ENCODE measurements at places on chromosomes 1 and 21. TPM values are rescaled to one million over a fixed set of nuclear protein-coding genes. Genes with fewer than 3 reads are reported as not detected.

GRCh38 chr1:186404454-186405051 is 28.9 kb downstream of the ODR4 start:
- DNase-seq = no peak

- DNase-seq = peak; percentile 31
Observed at GRCh38 chr1:3004285-3005205, 16.7 kb upstream of the ACTRT2 start.

DNA sequence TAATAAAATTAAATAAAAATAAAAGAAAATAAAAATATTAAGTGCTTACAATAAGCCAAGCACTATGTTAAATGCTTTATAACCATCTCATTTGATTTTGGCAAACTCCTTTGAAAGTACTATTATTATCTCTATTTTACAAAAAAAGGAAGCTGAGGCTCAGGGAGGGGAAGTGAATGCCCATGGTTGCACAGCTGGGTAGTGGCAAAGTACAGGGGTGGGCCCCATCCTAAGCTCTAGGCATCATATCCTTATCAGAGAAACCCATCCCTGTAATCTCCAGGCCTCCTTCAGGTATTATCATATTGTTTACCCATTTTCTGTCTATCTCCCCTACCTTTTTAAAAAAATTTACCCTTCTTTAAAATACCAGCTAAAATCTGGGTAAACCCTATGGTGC is 2.3 kb upstream of the MED18 start:
- no peak for DNase-seq

GRCh38 chr1:12338017-12338416 is 108.2 kb downstream of the VPS13D start:
- no peak for DNase-seq

DNA sequence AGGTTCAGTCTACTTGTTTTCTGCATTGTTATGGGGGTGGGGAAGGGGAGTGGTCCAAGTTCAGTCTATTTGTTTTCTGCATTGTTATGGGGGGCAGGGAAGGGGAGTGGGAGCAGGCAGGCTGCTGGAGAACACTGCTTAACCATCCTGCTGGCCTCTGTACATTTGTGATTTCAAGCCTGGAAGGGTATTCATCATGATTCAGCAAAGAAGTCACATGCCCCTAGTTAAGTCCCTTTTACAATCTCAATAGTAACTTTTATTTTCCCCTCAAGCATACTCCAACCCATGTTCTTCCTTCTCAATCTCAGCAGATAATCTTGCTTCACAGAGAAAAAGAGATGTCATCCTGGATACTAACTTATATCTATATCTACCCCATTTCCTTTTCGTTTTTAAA is 7.9 kb downstream of the LYST start:
- no peak for DNase-seq

GRCh38 chr1:116377541-116378529 is 4.8 kb downstream of the ATP1A1 start:
- DNase-seq = peak; percentile 87

DNA sequence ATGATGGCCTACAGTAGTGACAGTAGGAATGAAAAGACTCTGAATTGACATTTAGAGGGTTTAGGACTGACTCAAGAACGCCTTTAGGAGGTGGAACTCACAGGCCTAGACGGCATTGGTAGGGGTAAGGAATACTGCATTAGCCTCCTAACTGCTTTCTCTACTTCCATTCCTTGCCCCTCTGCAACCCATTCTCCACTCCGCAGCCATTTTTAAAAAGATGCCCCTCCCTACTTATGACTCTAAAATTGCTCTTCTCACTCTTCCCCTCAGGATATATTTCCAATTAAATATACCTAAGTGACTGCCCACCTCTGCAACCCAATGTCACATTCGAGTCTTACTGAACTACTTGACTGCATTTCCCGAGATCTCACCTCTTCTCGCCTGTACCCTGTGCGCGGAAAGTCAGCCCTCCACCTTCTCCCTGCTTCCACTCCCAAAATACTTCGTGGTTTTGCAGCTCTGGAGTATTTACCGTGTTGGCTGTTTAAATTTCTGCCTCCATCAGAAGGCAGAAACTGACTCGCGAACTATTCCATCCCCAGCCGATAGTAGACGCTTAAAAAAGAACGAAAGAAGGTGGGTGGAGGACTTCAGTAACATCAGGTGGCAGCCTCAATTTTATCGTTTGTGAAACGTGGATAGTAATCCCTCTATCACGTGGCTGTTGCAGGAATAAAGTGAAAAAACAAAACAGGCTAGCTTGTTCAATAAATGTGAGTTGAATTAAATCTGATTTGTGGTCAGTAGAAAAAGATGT is 1.1 kb upstream of the YBX1 start:
- DNase-seq = no peak

DNA sequence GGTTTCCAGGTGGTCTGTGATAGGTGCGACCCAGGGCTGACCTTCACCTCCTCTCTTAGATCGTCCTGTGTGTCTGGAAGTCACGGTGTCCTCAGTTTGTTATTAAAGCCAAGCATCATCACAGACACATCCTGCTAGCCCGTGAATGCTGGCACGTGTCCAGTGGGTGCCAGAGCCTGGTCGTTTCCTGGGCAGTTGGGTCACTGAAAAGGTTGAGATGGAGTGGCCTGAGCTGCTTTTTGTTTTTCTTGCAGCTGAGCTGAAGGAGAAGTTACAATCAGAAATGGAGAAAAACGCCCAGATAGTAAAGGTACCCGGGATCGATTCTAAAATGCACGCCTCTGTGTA is 23.2 kb downstream of the PCNT start:
- no peak for DNase-seq

- DNase-seq = no peak
Observed at GRCh38 chr1:110309767-110310166, 29.4 kb upstream of the RBM15 start.

GRCh38 chr1:208209286-208209685 is 34.9 kb downstream of the PLXNA2 start:
- DNase-seq = no peak

DNA sequence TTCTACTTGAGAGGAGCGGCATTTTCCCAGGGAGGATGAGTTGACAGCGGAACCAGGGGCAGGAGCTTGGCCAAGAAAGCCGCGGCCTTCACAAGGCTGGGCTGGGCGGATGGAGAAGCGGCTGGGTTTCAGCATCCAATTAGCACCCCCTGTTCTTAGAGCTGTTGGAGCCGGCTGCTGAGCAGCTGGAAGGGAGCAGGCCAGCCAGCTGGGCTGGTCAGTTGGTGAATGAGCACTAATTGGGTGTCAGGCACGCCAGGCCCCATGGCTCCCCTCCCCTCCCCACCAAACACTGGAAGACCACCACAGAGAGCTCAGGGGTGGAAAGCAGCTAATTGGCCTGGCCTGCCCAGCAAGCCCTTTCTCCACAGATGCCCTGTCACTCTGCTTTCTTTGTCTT is 245.6 kb downstream of the RRAGC start:
- no peak for DNase-seq

- DNase-seq = no peak
Observed at GRCh38 chr1:213931836-213932235, 55.9 kb upstream of the PROX1 start.

GRCh38 chr1:38465460-38465859 is 394.1 kb downstream of the RRAGC start:
- no peak for DNase-seq

GRCh38 chr1:116258668-116259419 is 114.2 kb upstream of the ATP1A1 start:
- DNase-seq = no peak

- no peak for DNase-seq
Observed at GRCh38 chr1:7528386-7529198, 242.5 kb upstream of the VAMP3 start.

DNA sequence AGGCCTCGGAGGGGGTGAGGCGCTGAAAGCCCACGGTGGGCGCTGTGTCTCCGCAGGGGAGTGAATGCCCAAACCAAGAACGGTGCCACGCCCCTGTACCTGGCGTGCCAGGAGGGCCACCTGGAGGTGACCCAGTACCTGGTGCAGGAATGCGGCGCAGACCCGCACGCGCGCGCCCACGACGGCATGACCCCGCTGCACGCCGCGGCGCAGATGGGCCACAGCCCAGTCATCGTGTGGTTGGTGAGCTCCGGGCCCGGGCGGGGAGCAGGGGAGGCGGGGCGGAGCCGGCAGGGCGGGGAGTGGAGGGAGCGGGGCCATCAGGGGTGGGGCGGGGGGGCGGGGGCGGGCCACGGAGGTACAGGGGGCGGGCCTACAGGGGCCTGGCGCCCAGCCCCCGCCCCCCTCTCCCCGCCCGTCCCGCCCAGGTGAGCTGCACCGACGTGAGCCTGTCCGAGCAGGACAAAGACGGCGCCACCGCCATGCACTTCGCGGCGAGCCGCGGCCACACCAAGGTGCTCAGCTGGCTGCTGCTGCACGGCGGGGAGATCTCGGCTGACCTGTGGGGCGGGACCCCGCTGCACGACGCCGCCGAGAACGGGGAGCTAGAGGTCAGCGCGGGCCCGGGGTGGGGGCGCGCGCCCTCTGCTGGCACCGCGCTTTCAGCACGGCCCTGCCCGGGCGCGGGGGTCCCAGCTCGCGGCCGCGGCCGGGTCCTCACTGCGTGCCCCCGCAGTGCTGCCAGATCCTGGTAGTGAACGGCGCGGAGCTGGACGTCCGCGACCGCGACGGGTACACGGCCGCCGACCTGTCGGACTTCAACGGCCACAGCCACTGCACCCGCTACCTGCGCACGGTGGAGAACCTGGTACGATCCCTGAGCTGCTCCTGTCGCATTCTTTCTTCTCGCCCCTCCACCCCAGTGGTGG is 15.9 kb downstream of the ESPN start:
- DNase-seq = no peak

GRCh38 chr21:28378026-28378425 is 614.7 kb downstream of the LTN1 start:
- no peak for DNase-seq

GRCh38 chr1:58869638-58870297 is 85.9 kb upstream of the JUN start:
- no peak for DNase-seq

DNA sequence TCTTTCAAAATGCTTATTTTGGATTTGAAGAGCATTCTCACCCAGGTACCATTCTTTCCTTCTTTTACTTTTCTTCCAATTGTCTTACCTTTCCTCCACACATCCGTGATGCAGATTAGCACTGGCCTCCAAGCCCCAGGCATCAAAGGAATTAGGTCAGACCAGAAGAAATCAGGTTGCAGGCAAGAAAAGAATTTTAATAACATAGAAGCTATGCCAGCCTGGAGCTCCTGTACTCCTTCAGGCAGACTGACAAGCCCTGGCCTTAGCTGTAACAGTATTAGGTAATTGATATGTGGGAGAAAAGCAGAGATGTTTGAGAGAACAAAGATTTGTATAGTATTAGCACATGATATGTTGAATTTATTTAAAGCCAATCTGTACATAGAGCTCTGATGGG is 390.4 kb upstream of the ADGRL2 start:
- DNase-seq = no peak

- DNase-seq = no peak
Observed at GRCh38 chr1:243452092-243452491, 196.3 kb downstream of the SDCCAG8 start.

DNA sequence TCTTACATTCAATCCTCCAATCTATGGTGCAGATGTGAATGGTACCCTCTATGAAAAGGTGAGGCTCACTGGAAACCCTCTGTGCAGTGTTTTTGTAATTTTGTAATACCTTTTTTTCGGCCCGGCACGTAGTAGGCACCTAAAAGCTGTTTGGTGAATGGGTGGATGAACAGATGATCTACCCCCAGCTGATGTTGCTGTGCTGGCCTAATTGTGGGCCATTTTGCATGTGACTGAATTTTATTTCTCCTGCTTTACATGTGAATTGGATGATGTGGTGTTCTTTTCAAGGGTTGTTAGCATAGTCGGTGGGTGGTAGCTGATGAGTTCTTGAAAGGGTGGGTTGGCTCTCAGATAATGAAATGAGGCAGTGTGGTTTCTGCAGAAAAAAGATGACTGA is 10.4 kb downstream of the KDM4A start:
- DNase-seq = no peak

GRCh38 chr1:204439621-204440375 is 28.2 kb upstream of the PPP1R15B start:
- DNase-seq = no peak

GRCh38 chr1:202046227-202046626 is 35.8 kb downstream of the ELF3 start:
- no peak for DNase-seq

DNA sequence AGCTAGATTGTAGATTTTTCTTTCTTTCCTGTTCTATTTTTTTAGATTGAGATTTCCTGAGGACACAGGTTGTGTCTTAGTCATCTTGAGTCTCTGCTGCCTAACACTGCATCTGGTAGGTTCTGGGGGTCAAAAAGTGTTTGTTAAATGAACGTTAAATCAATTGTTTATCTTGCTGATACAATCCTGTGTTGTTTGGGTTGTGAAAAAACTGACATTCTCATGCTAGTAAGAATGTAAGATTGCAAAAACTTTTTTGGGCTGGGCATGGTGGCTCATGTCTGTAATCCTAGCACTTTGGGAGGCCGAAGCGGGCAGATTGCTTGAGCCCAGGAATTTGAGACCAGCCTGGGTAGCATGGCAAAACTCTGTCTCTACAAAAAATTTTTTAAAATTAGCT is 3.4 kb downstream of the CTSK start:
- no peak for DNase-seq

GRCh38 chr1:176643536-176643935 is 180.6 kb downstream of the PAPPA2 start:
- no peak for DNase-seq

DNA sequence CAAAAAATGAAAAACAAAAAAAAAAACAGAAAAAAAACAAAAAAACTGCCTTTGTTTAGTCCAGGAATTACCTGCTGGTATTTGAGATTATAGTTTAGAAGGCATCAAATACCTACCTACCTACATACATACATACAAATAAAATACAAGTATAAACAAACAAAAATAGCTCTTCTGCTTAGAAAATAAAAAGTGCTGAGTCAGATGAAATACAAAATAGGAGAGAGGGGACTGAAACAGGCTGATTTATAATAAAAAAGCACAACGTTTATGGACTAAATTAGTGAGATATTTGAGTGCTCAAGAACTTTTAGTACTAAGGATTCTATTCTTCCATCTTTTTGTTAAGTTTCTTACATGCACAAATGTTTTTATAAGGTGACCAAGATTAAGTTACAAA is 980.8 kb downstream of the PLA2G4A start:
- DNase-seq = no peak

FCGR3A gene
- 31.4 TPM for total RNA-seq

LRRC38 gene
- 0.38 TPM for total RNA-seq

CYP4A22 gene
- total RNA-seq = not detected

NTNG1 gene
- total RNA-seq = 0.38 TPM

RIPPLY3 gene
- not detected for total RNA-seq

AKR7A3 gene
- total RNA-seq = not detected

FCRLB gene
- 0.35 TPM for total RNA-seq

TMPRSS15 gene
- total RNA-seq = not detected

OR14K1 gene
- not detected for total RNA-seq

LEFTY1 gene
- total RNA-seq = not detected

KCNQ4 gene
- 2.8 TPM for total RNA-seq

C1QTNF12 gene
- 0.57 TPM for total RNA-seq
